ENCODE measurements at places on chromosomes 16 and 17.

- no peak for DNase-seq
These were observed 29.1 kb upstream of the TNS4 start for GRCh38 chr17:40530531-40530994.

DNA sequence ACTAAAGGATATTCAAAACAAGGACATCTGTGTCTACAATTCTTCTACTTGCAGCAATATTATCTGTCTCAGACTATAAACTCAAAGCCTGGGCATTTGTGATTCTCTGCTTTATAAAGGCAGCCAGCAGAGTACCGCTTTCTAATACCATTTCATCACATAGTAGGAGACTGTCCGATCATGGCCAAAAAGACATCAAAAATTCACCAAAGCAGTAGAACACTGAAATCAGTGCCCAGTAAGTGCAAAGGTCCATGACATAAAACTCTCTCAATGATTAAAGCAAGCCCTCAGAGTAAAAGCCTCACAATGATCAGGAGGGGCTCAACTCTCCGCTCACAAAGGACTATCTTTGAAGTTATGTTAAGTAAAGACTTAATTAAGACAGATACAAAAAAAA, 23.0 kb downstream of the ERN1 start:
- DNase-seq = no peak

DNA sequence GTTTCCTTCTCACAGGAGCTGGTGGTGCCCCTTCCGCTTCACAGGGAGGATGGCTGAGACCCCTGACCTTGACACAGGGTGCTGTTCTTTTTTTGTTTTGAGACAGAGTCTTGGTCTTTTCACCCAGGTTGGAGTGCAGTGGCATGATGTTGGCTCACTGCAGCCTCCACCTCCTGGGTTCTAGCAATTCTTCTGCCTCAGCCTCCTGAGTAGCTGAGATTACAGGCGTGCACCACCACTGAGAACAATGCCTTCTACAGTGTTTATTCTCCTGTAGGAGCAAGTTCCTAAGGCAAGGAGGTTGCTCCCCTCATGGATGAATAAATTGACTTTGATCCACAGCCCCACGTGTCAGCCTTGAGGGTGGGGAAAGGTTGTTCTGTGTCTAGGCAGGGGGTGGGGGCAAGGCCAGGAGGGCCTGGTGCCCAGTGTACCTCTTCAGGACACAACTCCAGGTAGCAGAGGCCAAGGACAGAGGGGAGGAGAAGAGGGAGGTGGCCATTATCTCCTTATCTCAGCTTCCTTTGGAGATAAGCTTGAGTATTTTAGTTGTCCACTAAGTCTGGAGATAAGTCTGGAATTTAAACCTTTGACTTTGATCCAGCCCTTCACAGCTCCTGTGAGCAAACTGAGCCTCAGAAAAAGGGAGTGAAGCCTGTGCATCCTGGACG, 159.4 kb downstream of the SEC14L1 start:
- DNase-seq = no peak

DNA sequence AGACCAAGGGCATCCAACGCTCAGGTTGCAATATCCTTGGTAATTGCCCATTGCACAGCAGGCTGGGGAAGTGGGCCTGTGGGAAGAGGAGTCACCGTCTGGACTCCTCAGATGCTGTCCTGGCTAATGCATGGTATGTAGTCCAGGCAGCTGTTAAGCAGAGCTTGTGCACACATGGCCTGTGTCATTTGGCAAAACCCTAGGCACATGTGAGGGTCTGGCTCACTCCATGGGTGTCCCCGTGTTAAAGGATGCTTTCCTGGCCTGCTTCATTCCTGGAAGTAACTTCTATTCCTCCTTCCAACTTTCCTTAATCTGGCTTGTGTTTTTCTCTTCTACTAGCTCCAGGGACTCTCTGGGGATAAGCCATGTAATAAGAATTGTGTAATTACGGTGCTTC, 378.0 kb upstream of the CA10 start:
- no peak for DNase-seq

DNA sequence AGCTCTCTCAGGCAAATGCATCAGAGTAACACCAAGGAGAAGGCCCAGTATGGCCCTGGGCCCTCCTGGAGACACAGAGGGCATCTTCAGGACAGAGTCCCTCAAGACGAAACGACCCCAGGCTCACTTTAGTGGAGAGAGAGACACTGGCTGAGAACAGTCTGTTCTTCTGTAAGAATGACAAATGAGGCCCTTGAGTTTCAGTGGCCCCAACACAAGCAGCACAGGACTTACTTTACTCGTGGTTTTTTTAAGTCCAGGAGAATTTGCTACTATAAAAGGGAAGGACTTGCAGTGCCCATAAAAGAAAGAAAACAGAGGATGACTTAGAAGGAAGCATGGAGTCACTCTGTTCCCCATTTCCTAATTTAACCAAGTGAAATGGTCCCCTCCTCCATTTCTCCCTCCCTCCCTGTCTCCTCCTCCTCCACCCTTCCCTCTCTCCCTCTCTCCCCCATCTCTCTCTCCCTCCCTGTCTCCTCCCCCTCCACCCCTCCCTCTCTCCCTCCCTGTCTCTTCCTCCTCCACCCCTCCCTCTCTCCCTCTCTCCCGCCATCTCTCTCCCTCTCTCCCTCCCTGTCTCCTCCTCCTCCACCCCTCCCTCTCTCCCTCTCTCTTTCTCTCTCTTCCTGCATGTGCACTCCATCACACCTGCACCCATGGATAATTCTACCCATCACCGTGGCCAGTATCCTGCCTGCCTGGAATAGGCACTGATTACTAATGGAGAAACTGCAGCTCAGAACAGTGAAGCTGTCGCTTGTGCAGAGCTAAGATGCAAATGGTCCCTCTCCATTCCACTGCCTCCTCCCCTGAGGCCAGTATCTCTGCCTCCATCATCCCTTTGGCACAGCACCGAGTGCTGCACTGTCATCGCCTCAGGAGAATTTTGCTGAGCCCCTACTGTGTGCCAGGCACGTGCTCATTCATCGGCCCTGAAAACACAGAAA, 47.3 kb upstream of the RBFOX3 start:
- DNase-seq = no peak

- no peak for DNase-seq
These were observed 6.8 kb downstream of the KRT37 start for GRCh38 chr17:41417576-41418015.

GRCh38 chr17:14813649-14814370, 451.3 kb downstream of the PMP22 start:
- DNase-seq = no peak

- DNase-seq = no peak
These were observed 53.1 kb upstream of the CHMP6 start for GRCh38 chr17:80938556-80938955.
